ENCODE measurements at places on chromosomes 3 and 15. TPM values are rescaled to one million over a fixed set of nuclear protein-coding genes. Genes with fewer than 3 reads are reported as not detected.

DNA sequence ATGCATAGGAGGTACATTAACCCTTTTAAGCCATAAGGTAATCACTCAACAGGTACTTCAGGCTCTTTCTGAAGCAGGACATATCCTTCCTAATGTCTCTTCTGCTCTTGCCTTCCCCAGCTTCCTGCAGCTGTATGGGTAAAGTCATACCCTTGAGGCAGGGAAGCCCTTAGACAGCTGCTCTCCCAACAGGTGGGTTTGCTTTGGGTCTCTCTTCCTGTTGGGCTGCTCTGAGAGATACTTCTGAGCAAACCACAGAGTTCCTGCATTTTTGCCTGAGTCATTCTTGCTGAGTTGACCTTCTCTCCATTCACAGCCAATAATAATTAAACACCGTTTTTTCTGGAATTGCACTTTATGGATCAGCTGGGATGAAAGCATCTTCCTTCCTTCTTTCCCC, 2.0 kb upstream of the TRAT1 start:
- no peak for DNase-seq

- DNase-seq: no peak
Observed at GRCh38 chr3:57169108-57169507, 4.0 kb upstream of the IL17RD start.

GRCh38 chr15:38201714-38202113, 50.9 kb upstream of the SPRED1 start:
- DNase-seq: no peak

DNA sequence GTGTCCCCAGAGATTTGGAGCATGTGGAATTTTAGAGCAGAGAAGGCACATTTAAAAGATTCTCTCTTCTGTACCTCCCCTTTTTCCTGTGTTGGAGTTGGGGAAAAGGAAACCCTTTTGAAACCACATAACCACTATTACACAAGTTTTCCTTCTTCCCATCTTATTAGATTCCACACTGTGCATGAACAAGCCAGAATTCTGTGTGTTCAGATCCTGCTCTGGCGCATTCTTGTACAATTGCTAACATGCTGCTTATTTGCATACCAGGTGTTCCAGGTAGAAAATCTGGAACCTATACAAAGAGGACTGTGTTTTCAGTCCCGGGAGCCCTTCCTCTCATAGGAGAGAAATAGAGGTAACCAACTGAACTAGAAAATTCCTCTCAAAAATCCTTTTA, 2.6 kb upstream of the CIB2 start:
- peak; percentile 58 for DNase-seq

Gene CGNL1
- total RNA-seq: 12.6 TPM

Gene HCN4
- 0.08 TPM for total RNA-seq
